AG04450 (cell line): ENCODE measurements at places on chromosomes 3 and 15.

- DNase-seq = no peak
These were observed 658 bp downstream of the EOGT start for GRCh38 chr3:69012800-69013252.

DNA sequence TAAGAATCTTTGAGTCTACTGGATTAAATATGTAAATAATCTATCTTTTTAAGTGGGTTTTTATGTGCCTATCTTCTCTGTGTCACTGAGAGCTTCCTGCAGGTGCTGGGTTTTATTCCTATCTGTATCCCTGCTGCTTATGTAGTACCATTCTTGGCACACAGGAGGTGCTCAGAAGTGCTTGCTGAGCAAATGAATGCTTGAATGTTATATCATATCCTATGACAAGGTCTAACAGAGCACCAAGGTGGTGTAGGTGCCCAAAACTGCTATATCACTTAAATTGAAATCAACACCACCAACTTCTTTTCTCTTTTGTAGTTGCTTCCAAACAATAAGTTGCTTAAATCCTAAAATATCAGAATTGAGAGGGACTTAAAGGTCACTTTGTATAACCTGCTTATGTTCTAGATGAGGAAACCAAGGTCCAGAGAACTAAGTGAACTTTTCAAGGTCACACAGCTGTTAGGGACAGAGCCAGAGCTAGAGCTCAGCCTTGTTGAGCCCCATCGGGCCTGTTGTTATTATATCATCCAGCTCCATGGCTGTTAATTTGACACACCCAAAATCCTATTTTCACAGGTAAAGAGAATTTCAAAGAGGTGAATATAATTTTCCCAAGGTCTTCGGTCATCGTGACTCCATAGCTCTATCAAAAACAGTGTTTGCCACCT is 46.0 kb downstream of the CCNL1 start:
- DNase-seq = no peak

- no peak for DNase-seq
These were observed 57.3 kb downstream of the SLC4A7 start for GRCh38 chr3:27426926-27427325.

DNA sequence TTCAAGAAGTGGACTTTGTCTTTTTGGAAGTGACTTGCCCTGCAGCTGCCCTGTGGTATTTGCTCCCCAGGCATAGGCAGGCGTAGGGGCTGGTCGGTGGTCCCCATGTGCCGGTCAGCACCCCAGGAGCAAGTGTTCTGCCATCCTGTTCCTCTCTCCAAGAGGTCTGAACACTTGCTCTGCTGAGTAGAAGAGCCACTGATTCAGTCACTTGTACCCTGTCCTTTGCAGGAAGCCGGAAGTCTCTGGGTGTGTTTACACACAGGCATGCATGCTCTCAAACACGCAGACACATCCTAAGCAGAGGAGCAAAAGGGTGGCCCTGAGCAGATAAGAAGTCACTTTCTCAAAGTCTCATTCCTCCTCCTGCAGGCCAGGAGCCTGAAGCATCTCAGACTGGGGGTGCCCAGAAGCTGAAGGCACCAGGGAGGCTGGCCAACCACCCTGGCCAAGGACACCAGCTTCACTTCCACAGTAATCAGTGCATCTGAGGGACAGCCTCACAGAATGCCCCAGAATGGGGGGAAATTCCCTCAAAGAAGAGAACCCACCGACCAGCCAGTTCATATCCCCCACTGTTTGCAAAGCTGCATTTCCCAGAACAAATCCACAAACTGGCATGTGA is 88.7 kb upstream of the POMGNT2 start:
- DNase-seq = no peak

DNA sequence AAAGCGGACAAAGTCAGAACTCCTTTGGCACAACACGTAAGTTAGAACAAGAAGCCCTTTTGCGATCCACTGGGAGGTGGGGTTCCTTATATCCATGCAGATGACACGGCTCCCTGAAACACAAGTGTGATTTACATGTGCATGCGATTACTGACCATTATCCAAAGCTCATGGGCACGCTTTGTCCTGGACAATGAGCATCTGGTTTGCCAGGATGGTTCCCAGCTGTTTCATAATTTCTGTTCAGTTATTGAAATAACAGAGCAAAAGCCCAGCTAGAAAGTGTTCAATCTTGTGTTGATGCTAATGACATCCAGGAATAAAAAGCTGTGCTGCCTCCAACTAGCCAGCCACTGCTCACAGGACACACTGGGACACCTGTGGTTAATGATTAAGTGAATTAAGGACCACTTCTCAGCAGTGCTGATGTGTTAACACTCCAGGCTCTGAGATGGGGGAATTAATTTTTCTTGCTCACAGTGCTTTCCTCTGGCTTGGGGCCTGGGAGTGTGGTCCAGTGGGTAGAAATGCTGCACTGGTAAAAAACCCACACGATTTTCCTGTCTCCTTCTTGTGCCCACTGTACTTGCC is 123.1 kb upstream of the SLC2A2 start:
- no peak for DNase-seq

DNA sequence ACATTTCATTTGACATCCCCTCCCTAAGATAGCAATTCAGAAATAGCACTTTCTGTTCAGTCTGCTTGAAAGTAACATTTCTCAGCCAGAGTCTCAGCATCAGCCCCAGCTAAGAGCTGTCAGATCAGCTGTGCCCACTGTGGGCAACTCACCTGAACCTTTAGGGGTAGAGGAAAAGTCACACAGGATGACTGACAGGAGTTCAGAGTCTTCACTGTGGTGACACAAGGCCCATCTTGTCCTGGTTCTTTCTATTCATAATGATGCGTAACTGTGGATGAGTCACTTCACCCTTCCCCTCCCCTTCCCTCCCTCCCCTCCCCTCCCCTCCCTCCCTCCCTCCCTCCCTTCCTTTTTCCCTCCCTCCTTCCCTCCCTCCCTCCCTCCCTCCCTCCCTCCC is 96.1 kb upstream of the RASGRP1 start:
- no peak for DNase-seq

DNA sequence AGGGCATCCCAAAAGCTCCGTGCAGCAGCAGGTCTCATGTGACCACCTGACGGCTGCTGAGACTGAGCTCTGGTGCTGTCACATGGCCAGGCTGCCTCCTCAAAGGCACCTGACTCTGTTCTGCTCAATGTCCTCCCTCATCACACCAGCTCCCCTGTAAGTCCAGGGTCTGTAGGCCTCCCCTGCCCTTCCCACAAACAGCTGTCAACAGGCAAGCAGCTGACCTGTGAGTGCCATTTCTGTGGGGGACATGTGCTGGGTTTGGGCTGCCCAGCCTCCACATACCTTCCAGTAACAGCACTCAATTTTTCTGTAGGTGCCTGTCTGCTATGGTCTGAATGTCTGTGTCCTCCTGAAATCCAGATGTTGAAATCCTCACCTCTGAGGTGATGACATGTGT is 11.2 kb downstream of the NUP210 start:
- DNase-seq = no peak

DNA sequence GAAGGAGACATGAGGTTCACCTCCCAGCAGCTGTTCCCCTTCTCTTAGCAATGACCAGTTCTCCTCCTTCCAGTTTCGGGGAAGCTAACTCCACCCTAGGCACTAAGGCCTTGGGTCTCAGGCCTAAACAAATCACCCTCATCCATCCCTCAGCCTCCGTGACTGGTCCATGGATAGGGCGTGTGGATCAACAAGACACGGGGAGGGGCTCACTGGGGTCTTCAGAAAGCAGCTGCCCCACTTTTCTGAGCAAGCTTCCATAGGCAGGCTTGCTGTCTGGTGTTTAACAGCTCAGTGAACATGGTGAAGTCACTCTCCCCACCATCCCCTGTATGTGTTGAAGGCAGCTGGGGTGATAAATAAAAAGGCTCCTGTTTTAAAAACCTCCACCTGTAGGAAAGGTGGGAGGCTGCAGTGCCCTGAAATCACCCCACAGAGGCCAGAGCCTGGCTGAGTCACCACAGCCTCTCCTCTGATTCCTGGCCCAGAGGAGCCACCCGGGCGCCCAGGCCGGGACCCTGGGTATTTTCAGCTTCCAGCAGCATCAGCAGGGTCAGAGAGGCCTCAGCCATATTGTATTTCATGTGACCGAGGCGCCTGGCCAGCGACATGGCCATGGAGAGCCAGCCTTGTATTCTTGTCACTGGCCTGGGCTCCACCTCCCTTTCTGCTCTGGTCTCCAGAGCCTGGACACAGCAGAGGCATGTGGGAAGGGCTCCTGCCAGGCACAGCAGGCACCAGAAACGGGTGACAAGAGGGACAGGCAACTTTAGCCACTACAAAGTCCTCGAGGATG is 60.3 kb upstream of the HERC1 start:
- DNase-seq = no peak

GRCh38 chr3:15023249-15023648 is 41.9 kb downstream of the MRPS25 start:
- DNase-seq = no peak

DNA sequence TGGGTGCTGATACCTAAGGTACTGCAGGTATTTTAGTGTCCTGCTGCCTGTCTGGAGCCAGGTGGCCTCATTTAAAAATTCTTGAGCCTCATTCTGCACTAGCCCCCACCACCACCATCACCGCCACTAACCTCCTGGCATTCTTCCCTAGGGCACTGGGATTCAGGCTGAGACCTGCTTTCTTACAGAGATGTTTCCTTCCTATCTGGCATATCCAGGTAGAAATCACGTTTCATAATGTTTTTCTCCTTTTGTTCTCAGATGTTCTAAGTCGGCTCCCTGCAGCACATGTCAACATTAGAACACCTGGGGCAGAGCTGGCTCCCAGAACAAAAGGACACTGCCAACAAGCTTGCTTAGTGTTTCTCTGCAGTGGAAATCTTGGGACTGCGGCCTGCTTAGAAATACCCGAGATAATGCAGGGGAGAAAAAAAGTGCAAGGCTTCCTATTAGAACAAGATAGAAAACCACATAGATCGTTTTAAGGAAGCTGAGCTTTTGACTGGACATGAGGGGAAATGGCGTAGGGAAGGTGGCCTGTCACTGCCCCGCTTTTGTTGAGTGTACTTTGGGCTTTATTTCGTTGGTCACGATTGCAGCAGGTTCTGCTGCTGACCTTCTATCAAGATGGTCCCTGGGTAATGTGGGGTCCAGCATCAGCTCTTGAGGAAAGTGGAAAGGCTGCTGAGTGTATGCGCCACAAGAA is 59.6 kb upstream of the PPARG start:
- no peak for DNase-seq

GRCh38 chr15:78195735-78196201 is 38.6 kb downstream of the ACSBG1 start:
- no peak for DNase-seq

DNA sequence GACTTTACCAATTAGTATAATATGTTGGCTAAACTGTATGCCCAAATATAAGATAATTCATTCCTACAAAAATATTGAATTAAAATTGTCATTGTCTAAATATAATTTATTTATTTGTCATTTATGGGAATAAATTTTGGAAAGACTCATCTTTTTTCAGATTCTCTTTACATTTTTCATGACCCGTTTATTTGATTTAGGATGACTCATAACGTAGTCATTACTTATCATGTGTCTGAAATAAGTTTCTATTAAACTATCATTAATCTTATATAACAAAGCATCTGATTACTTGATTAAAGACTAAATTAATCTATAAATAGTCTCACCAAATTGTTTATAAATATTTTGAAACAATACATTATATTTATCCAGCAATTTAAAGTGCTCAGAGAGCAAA is 516.6 kb downstream of the CADM2 start:
- DNase-seq = no peak

- no peak for DNase-seq
These were observed 149.4 kb downstream of the IMPG2 start for GRCh38 chr3:101170806-101171558.

GRCh38 chr15:74038707-74039655 is 43.4 kb downstream of the GOLGA6A start:
- DNase-seq = no peak

- no peak for DNase-seq
These were observed 221.9 kb upstream of the LYSMD4 start for GRCh38 chr15:99955181-99955525.

DNA sequence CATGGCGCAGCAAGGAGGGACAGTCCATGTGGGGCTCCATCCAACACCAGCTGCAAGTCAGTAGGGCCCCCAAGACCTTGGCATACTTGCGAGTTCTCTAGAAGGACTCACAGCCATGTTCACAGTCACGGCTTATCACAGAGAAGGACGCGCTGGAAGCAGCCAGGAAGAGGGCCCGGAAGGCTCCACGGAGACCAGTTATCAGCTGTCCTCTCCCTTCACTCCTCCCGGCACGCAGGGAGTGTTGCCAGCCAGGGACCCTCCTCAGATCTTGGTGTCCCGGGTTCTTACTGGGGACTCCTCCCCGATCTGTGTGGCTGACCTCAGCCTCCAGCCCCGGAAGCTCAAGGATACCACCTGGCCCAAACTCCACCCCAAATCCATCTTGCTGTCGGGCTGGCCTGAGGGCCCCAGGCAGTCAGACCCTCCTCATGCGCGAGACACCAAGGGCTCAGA is 68.0 kb downstream of the SLTM start:
- DNase-seq = no peak

DNA sequence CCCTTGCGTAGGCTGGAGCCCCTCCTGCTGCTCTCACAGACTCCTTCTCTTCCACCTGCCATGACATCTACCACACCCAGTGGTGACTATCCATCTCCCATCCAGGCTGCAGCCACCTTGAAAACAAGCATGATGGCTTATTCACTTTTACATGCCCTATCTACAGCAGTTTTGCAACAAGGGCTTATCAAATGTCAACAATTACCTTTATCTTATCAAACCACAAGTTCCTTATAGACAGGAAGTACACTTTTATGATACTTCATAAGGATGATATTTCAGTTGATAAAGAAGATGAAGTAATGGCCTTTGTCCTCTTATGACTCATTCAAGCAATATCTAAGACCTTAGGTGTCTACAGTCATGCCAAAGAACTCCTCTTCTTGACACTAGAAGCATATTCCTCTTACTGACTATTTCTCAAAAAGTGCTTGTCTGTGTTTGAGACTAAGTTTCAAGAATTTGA is 125.3 kb upstream of the SPRED1 start:
- no peak for DNase-seq

- DNase-seq = no peak
These were observed 229.6 kb downstream of the GBE1 start for GRCh38 chr3:81531846-81532245.

GRCh38 chr3:69359339-69359893 is 26.5 kb downstream of the FRMD4B start:
- no peak for DNase-seq

DNA sequence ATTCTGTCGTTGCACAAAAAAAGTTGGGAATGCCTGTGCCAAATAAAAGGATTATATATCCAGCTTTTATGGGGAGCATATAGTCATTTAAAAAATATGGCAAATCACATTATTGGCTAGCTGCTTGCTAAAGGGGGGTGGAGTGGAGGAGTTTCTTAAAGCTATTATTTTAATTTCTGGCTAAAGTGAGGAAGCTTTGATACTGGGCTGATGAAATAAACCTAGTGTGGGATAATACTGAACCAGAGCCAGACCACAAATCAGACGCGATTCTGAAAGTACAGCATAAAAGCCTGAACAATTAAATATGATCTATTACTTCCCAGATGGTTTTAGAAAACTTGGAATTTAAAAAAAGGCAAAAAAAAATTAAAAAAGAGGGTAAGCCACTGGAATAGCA is 14.4 kb downstream of the POLR2M start:
- no peak for DNase-seq

GRCh38 chr3:63993653-63994079 is 29.6 kb downstream of the PSMD6 start:
- peak; percentile 47 for DNase-seq
